ENCODE measurements at places on chromosomes 6 and 20.

DNA sequence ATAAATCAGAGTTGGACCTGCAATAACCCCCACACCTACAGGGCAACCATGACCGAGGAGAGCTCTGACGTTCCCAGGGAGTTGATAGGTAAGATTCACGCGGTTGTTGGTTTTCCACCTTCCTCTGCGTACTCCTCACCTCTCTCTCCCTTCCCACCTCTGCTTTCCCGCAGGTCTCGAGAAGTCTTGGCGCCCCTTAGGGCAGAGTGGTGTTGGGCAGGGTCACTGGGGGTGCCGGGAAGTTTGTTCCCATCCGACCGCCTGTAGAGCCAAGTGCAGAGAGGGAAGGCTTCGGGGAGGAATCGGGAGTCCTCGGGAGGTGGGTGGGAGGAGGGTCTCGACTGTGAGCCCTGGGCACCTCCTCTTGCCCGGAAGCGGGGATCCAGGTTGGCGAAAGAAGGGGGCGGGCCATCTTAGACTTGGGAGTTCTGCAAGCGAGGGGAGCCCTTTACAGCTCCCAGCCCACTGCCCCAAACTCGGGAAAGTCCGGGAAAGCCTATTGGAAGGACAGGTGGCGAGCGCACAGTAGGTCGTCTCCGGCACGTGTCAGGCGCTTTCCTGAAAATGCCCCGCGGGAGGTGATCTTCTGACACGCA is 672 bp downstream of the CARMIL1 start:
- DNase-seq = no peak

DNA sequence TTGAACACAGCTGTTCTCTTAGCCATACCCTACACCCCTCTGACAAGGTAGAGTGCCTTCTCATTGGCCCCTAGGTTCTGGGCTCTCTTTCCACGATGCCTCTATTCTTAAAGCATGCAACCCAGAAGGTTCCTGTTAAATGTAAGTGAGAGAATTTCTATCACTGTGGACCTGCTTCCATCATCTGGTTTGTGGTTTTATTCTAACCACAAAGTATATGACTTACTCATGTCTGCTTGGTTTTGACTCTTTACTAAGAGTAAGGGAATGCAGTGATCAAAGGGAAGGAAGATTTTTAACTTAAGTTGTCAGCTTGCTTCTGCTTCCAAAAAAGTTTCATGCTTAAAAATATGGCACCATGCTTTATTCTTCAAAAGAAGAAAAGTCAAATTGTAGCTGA is 80.2 kb downstream of the ANKEF1 start:
- no peak for DNase-seq

GRCh38 chr20:48818481-48818987 is 9.3 kb downstream of the PREX1 start:
- no peak for DNase-seq

DNA sequence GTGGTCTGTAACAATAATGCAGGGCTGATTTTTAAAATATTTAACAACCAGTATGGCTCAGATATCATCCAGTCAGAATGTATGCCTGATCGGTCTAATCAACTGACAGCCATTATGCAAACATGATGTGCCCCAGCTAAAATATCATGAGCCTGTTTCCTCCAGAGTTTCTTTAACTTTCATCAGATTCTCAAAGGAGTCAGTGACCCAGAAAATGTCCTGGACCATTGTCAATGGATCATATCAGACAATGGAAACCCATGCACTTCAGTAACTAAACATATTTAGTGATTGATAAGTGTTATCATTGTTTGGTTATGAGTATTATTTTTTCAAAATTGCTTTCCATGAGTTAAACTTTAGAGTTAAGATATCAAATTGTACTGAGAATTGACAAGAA is 173.5 kb downstream of the LMBRD1 start:
- no peak for DNase-seq

DNA sequence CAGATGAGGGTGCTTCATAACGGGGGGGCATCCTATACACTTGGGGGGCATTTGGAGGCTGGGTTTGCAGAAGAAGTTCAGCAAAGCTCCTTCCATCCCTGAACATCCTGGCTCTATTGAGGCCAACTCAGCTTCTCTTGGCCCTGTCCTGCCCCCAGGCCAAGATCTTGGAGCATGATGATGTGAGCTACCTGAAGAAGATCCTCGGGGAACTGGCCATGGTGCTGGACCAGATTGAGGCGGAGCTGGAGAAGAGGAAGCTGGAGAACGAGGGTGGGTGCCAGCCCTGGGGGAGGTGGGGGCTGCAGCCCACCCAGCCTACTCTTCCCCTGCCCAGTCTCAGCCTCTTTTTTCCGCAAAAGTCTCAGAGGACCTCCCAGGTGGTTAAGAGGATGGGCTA is 17.2 kb downstream of the GDAP1L1 start:
- DNase-seq = no peak

DNA sequence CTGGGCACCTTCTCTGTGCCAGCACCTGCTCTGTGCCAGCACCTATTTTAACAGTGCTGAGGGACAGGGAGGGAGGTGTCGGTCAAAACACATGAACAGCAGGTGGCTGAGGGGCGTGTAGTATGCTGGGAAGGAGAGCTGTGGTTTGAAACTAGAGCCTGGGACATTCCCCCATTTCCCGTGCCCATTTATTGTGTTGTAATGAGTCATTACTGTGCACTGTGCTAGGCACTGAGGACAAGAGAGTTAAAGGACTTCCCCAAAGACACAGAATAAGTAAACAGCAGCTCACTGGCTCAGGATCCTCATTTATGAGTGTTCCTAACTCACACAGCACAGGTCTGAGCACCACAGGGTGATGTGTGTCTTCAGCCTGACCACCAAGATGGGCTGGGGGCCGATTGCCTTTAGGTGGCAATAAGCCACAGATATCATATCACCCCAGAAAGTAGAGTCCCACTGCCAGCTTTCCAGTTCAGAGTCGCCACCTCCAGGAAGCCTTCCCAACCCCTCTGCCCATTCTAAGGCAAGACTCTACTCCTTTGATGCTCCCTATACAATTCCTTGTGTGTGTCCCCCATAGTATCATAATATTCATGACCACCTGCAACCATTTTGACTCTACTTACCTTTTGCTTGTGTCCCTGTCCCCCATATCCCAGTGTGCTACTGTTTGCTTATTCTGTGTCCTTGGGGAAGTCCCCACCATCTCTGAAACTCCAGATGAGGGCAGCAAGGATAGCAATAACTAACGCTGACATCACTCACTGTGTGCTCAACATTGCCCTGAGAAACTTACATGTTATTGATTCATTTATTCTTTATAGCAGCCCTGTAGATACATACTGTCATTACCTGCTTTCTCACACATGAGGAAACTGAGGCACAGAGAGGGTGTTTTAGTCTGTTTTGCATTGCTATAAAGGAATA is 87.3 kb downstream of the TOX2 start:
- no peak for DNase-seq

DNA sequence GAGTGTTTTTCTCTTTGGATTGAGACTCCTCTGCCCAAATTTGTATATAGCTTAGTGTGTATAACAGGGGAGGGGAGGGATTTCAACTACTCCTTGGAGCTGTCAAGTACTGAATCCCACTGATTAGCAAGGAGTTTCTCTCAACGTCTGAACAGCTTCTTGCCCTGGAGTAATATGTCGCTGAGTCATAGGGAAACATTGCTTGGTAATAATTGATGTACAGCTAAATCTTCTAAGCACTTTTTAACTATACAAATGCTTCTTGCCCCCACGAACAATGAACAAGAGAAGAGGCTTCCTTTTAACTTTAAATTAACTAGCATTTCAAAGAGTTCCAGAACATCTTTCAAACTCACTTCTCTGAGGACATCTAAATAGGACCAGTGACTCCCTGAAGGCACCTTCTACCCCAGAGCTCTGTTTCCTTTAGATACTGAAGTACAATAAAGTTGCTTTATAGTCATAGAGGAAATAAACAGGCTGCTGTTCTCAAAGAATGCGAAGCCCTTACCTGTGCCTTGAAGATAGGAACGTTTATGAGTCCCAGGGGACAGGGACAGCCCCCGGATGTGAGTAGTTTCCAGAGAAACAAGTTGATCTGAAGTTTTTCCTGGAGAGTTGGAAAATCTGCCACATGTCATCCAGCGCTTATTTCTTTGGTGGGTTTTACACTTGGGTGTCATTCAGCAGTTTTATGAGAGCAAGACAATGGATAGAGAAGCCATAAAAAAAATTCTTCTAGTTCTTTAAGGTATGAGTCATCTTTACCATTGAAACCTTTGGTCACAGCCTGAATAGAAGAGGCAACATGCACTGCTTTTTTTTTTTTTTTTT is 462.5 kb upstream of the BTBD3 start:
- DNase-seq = no peak

GRCh38 chr20:50550531-50550930 is 40.3 kb downstream of the PTPN1 start:
- DNase-seq = no peak

GRCh38 chr6:106513808-106514582 is 115.3 kb downstream of the RTN4IP1 start:
- no peak for DNase-seq

GRCh38 chr6:44063561-44064059 is 63.6 kb downstream of the MRPL14 start:
- DNase-seq = no peak

DNA sequence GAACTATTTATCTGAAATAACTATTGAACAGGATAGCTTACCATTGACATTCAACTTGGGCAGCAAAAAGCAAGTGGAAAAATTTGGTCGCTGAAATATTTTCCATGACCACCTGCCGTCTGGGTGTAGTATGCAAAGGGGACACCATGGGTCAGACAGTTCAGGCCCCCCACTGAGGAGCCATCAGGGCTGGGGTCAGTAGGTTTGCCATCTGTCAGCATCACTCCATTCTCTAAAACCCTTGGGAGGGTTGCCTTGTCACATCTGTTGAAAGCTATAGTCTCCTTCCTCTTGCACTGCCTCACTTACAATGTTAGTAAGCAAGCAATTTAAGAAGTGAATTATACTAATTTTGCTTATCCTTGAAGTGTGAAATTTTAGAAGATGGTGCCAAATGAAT is 44.9 kb downstream of the NRN1 start:
- DNase-seq = no peak

DNA sequence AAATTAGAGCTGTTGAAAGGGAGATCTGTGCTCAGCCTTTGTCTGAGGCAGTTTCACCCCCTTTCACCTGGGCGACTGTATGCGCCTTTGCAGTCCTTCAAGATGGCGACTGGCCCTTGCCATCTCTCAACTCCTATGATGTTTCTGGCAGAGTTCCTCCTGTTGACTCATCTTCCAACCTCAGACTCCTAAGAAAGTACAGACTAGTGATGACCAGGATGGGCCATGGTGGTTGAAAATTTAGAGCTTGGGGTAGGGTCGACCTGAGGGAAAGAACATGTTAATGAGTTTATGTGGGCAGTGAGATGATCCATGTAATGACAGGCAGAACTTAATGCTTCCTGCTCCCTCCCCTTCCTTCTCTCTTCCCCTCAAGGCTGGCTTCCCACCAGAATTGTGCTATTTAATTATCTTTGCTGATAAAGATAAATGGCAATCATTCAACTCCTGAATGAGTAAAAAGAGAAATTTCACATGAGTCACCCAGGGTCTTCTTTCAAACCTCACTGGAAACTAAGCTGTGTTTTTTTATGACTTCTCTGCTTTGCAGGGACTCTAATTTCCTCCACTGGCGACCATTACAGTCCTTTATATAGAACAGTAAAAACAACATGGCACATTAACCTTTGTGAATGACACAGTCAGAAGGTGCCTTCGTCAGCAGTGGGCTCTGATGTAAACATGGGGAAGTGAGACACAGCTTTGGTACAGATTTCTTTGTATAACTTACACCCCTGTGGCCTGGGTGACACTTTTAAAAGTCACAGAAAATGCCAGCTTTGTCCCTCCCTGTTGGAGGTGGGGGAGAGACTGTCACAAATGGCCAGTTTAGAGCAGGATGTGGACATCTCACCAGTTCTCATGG is 103.5 kb downstream of the SCP2D1 start:
- DNase-seq = no peak

DNA sequence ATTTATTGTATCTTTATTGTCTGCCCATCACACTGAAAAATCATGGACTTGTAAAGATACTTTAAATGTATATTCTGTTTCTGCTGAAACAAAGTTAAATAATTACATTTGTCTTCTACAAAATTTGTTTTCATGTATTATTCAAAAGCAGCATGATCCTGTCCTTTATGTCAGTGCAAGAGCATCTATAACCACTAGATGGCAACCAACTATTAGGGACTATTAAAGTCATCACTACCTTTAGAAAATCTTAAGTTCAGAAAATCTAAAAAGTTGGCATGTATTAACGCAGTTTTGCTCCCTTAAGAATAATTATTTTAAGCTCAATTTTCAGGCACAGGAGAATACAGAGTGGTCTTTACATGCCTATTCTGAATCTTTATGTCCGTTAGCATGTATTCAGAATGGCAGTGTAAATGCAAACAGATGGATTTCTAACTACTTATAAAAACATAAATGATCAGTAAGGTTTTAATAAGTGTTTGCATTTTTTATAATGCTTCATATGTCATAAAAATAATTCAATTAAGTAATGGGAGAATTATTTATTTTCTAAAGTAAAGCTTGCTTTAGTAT is 17.8 kb downstream of the TMEM30A start:
- no peak for DNase-seq

GRCh38 chr20:18571578-18571977 is 4.3 kb downstream of the SMIM26 start:
- DNase-seq = no peak

GRCh38 chr6:111805511-111806164 is 67.6 kb downstream of the FYN start:
- DNase-seq = peak; percentile 47
